ENCODE measurements at places on chromosomes 6 and 20.

DNA sequence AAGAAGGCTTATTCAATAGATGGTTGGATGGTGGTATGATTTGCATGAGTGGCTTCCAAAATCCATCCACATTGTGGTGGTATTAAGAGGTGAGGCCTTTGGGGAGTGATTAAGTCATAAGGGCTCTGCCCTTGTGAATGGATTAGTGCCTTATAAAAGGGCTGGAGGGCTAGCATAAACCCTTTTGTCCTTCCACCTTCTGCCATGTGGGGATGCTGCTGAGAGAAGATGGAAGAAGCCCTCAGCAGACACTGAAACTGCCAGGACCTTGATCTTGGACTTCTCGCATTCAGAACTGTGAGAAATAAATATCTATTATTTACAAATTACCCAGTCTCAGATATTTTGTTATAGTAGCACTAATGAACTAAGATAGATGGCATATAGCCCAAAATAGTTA is 27.8 kb upstream of the SRPK1 start:
- DNase-seq: no peak

- no peak for DNase-seq
Measured at GRCh38 chr6:156688620-156688971, 88.6 kb upstream of the ARID1B start.

DNA sequence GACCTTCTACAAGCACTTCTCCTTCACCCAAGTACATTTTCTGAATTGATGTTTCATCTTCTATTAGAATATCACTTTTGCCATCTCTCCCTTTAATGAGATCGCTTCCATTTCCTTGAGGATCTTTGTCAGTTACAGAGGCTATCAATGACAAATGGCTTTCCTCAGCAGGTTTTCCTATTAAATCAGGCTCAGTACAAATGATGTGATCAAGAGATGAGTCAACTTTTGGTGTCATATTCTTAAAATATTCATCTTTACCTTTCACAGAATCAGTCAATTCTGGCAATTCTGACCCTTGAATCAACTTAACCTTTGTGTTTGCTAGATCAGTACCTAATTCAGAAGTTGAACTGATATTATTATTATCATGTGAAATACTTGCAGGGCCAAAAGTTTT is 37.3 kb downstream of the DST start:
- DNase-seq: no peak

- DNase-seq: no peak
Measured at GRCh38 chr6:16482702-16483314, 244.4 kb downstream of the GMPR start.

GRCh38 chr6:39076623-39077535 is 28.3 kb downstream of the GLP1R start:
- no peak for DNase-seq

DNA sequence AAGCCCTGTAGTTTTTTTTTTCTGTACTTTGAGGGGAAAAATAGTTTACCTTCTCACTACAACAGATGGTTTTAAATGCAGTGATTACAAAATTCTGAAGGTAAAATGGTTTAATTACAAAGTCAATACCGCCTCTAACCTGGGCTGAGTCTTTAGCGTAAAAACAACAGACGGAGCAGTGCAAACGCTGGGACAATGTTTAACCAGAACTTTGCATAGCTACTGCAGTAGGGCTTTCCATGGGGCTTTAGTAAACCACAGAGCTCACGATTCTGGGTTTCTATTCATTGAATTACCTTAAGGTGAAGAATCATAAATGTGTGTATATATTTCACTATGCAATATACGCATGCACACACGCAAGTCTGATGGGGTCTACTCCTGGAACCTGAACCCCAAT is 77.9 kb downstream of the RFX6 start:
- DNase-seq: no peak

- no peak for DNase-seq
Measured at GRCh38 chr20:62792182-62792939, 3.9 kb upstream of the MRGBP start.

DNA sequence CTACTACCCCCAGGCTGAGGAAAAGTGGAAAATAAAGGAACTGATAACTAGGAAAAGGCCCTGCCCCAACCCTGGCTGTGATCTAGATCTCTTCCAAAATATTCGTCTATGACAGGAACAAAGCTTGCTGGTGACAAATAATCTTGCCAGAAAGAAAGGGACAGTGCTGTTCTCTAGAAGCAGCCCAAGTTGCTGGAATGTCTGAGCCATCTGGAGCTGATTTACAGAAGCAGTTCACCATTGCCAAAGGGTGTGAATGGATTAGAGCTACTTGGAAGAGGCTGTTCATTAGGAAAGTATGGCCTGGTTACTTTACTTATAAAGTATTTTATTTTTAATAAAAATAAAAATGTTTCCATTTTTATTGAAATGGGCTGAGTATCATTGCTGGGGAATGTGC is 146.3 kb downstream of the EPM2A start:
- DNase-seq: no peak

GRCh38 chr20:37394543-37395409 is 48.8 kb downstream of the SRC start:
- DNase-seq: no peak

DNA sequence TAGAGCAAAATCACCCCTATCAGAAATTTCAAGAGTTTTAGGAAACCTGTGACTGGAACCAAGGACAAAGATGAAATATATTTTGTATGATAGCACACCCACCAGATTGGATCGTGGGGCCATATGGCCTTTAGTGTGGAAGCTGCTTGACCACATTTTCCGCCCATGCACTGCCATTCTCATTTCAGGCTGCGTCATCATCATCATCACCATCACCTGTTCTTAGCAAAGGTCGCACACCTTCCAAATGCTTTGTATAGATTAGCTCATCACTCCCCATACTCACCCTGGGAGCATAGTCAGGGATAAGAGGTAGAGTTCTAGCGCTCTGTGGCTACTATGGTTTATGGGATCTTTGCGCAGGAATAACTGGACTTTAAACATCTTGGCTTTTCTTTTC is 185.7 kb downstream of the MTHFD1L start:
- DNase-seq: no peak

GRCh38 chr20:10478205-10478604 is 43.1 kb downstream of the SLX4IP start:
- DNase-seq: no peak

- DNase-seq: no peak
Measured at GRCh38 chr6:110147870-110148269, 31.6 kb downstream of the WASF1 start.

DNA sequence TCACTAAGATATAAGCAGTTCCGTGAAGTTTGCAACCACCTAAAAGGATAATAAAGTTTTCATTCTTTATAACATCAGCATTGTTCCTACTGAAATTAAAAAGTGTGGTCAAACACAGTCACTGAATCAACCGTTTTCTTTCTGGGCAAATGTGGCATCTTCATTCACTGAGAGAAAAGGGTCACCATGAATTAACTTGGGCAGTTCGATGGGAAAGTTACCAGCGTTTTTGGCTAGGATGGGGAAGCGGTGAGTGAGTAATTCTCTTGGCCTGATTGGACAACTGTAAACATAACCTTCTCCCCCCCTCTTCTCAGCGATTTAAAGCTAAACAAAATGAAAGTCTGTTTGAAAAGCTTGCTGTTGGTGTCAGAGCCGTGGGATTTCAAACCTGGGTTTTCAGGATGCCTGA is 181.8 kb downstream of the SASH1 start:
- no peak for DNase-seq

DNA sequence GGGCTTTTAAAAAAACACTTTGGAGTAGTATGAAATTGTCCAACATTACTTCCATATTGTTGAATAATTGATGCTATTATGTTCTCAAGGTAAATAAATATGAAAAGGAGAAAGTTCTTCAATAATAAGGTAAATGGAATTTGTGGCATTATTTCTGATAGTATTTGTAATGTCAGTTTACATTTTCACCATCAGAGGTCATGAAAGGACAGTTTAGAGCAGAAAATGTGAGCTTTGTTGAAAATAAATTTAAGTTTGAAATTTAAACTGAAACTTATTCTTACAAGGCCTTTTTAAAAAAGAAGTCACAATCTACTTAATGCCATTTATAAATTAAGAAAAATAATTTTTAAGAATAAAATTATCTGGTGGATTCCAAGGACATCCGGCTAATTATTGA is 15.8 kb upstream of the CEP162 start:
- DNase-seq: no peak

DNA sequence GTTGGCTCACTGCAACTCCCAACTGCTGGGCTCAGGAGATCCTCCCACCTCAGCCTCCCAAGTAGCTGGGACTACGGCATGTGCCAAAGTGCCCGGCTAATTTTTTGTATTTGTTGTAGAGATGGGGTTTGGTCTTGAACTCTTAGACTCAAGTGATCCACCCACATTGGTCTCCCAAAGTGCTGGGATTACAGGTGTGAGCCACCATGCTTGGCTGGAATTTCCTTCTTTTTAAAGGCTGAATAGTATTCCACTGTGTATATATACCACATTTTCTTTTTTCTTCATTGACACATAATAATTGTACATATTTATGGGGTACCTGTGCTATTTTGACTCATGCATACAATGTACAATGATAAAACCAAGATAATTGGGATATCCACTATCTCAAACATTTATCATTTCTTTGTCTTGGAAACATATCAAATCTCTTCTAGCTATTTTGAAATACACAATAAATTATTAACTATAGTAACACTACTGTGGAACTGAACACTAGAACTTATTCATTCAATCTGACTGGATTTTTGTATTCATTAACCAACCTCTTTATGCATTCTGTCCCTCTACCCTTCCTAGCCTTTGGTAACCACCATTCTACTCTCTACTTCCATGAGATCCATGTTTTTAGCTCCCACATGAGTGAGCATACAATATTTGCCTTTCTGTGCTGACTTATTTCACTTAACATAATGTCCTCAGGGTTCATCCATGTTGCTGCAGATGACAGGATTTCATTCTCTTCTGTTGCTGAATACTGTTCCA is 7.8 kb downstream of the MDC1 start:
- DNase-seq: no peak

DNA sequence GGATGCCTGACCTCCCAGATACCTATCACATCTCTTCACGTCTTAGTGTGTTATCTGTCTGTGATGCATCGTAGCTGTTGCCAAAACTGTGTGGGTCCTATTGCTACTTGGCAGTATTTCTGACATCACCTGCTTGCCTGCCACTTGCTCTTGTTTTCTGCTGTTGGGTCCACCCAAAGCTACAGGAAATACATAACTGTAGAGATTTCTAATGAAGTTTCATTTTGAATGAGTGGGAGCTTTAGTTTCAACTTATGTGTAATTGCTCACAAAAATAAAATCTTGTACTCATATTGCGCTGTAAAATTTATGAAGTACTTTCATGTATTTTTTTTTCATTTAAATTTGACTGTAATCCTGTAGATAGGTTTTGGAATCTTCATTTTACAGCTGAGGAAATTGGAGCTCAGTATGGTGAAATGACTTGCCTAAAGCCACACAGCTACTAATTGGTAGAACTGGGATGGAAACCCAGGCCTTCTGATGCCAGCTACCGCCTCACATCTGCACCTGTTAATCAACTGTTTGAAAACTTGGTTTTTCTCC is 113.6 kb upstream of the MAN1A1 start:
- DNase-seq: no peak

DNA sequence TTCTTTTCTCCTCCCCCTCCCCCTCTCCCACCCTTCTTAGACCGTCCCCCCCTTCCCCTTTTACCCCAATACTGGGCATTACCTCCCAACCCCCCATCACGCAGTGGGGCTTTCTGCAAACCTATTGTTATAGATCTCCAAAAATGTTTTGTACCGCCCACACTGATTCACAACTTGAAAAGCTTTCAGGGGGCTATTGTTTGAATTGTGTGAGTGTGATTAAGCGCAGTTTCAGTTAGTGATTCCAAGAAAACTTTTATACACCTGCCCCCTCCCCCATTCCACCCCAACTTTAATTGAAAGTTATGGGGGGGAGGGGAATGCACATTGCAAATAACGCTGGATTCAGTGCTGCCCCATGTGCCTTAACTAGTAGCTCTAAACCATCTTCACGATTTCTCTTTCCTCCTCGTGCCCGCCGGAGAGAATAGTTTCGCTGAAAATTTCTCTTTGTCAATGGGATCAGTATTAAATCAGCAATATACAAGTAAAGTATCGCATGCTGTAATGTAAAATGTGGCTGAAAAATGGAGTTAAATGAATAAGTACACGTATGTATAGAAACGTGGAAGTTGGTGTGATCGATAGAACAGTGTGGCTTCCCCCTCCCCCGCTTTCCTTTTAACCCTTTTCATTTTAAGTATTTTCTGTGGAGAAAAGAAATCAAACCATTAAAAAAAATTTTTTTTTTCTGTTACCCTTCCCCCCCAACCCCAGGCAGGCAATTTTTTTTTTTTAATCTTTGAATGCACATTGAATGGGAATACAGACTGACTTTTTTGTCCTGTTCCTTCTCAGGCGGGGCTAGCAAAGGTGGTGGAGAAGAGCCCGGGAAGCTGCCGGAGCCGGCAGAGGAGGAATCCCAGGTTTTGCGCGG is 632 bp downstream of the LIN28B start:
- DNase-seq: no peak

- DNase-seq: no peak
Measured at GRCh38 chr6:89436226-89436625, 3.3 kb downstream of the ANKRD6 start.

- no peak for DNase-seq
Measured at GRCh38 chr6:149201068-149201655, 116.3 kb upstream of the TAB2 start.

- no peak for DNase-seq
Measured at GRCh38 chr6:29552512-29553051, 7.0 kb downstream of the UBD start.

DNA sequence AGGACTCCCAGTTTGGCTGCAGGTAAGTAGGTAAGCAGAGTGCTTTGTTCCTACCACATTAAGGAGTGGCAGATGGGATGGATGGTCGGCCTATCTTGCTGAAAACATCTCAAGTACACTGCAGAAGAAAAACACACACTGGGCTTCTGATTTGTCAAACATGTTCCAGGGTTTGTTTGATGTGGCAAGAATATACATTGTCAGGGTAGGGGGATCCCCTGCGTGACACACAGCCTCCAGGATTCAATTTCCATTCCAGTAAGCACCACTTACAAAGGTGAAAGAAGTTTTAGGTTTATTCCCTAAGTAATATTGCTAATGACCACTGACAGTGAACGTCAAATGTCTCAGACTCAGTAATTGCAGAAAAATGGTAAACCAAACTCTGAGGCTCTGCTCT is 26.0 kb upstream of the KIF16B start:
- DNase-seq: no peak

GRCh38 chr6:127185437-127185995 is 67.0 kb downstream of the RSPO3 start:
- no peak for DNase-seq

DNA sequence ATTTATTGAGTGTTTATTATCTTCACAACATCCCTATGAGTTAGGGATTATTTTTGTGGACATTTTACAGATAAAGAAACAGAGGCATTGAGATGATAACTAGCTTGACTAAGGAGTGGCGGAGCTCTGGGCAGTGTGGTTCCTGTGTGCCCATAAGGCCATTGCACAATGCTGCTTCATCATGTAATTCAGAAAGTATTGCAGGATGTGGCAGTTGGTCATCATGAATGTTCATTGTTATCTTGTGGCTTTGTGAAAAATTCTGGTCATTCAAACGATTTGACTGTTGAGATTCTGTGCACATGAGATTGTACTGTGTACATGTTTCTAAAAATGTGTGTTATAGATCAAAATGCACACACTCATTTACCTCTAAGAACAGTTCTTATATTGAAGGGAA is 150.8 kb downstream of the ESR1 start:
- no peak for DNase-seq

All from activated CD8-positive, alpha-beta memory T cell treated with anti-CD3 and anti-CD28 coated beads for 4 hours (primary cell).